ENCODE measurements at places on chromosomes 3 and 15. TPM values are rescaled to one million over a fixed set of nuclear protein-coding genes. Genes with fewer than 3 reads are reported as not detected.

DNA sequence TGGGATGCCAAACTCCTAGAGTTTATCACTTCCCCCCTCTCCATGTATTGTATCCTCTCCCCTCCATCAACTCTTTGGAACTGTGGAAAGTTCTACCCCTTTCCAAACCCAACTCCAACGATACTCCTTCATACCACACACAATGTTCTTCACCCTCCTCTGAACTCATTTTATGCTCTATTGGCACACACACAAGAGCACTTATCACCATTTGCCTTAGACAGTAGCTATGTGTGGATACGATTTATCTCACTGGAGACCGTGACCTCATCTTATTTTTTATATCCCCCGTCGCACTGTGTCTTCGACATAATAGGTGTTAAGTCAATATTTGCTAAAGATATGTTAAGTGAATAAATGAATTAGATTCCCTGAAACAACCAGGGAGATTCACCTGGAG is 316.5 kb upstream of the PROK2 start:
- DNase-seq = no peak
- peak overlapping the region; percentile 56 for H3K4me3 ChIP-seq
- H3K36me3 ChIP-seq = no peaks in the 10 kb centered on the region
- H3K27me3 ChIP-seq = no peaks in the 10 kb centered on the region

DNA sequence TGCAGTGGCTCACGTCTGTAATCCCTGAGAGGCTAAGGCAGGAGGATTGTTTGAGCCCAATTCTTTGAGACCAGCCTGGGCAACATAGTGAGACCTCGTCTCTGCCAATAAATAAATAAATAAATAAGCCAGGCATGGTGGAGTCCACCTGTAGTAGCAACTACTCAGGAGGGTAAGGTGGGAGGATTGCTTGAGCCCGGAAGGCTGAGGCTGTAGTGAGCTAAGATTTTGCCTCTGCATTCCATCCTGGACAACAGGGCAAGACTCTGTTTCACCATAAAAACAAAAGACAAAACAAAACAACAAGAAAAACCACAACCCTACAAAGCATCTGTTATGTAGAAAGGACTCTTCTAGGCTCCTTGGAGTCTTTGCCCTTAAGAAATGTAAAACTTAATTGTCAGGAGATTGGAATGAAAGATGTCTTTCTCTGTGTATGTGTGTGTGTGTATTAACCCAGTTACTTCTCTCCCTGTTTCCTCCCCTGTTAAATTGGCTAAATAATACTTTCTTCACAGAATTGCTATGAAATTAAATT is 9.5 kb downstream of the NECTIN3 start:
- no peaks in the 10 kb centered on the region for H3K27me3 ChIP-seq
- DNase-seq = no peak
- H3K4me1 ChIP-seq = no peaks in the 10 kb centered on the region
- no peaks in the 10 kb centered on the region for H3K36me3 ChIP-seq

- no peak overlapping the region for H3K27ac ChIP-seq
- H3K4me3 ChIP-seq = no peak overlapping the region
- no peaks in the 10 kb centered on the region for H3K27me3 ChIP-seq
- DNase-seq = no peak
- H3K4me1 ChIP-seq = no peaks in the 10 kb centered on the region
Observed at GRCh38 chr3:144692488-144692887, 720.9 kb downstream of the DIPK2A start.

DNA sequence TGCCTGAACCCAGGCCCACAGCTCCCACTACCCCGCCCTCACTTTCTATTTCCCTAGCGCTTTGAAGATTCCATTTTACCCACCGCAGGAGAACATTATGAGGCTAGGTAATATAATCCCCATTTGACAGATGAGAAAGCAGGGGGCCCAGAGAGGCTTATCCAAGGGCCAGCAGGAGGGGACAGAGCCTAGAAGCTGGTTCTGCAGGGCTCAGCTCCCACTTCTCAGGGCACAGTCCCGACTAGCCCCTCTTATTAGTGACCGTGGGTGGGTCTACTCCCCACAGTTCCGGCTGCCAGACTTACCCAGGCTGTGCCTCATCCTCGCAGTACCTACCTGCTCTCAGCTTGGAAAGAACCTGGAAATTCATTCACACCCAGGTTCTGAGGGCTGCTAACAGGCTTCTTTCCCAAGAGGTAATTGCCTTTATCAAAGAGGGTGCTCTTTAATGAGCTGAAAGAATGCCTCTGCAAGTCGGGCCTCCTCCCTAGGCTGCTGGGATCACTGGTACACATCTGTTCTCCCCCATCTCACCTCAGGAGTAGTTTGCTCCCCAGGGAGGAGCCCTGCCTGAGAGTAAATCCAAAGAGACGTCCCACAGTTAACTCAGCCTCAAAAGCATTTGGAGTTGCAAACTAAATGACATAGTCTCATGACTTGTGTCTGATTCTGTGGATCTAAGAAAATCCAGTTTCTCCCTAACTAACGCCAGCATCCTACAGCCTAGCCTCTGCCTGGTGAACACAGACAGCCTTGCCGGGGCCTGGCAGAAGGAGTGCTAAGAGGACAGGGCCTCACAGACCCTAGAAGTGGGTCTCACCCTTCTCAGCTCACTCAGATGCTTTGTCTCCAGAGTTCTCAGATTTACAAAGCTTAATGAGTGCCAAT is 125.0 kb downstream of the CHSY1 start:
- H3K27me3 ChIP-seq = no peaks in the 10 kb centered on the region
- H3K36me3 ChIP-seq = no peaks in the 10 kb centered on the region
- H3K4me3 ChIP-seq = peak overlapping the region; percentile 5

GRCh38 chr15:97989299-97989698 is 28.8 kb downstream of the ARRDC4 start:
- H3K36me3 ChIP-seq = no peaks in the 10 kb centered on the region
- no peak overlapping the region for H3K27ac ChIP-seq
- H3K27me3 ChIP-seq = no peaks in the 10 kb centered on the region
- DNase-seq = no peak
- H3K4me1 ChIP-seq = no peaks in the 10 kb centered on the region
- H3K4me3 ChIP-seq = no peak overlapping the region

- no peak overlapping the region for H3K4me3 ChIP-seq
- H3K27me3 ChIP-seq = no peaks in the 10 kb centered on the region
- no peak for DNase-seq
- no peaks in the 10 kb centered on the region for H3K4me1 ChIP-seq
- H3K27ac ChIP-seq = no peak overlapping the region
Observed at GRCh38 chr15:100259266-100259665, 82.5 kb downstream of the ADAMTS17 start.

GRCh38 chr3:28207000-28207733 is 34.3 kb upstream of the CMC1 start:
- H3K36me3 ChIP-seq = no peaks in the 10 kb centered on the region
- H3K27me3 ChIP-seq = no peaks in the 10 kb centered on the region
- no peak for DNase-seq
- peaks cover 23% of the 10 kb centered on the region for H3K4me1 ChIP-seq

- H3K36me3 ChIP-seq = no peaks in the 10 kb centered on the region
- H3K4me1 ChIP-seq = no peaks in the 10 kb centered on the region
- H3K27ac ChIP-seq = no peak overlapping the region
- H3K27me3 ChIP-seq = no peaks in the 10 kb centered on the region
- no peak overlapping the region for H3K4me3 ChIP-seq
Observed at GRCh38 chr15:87213626-87214025, 1042.9 kb downstream of the NTRK3 start.

DNA sequence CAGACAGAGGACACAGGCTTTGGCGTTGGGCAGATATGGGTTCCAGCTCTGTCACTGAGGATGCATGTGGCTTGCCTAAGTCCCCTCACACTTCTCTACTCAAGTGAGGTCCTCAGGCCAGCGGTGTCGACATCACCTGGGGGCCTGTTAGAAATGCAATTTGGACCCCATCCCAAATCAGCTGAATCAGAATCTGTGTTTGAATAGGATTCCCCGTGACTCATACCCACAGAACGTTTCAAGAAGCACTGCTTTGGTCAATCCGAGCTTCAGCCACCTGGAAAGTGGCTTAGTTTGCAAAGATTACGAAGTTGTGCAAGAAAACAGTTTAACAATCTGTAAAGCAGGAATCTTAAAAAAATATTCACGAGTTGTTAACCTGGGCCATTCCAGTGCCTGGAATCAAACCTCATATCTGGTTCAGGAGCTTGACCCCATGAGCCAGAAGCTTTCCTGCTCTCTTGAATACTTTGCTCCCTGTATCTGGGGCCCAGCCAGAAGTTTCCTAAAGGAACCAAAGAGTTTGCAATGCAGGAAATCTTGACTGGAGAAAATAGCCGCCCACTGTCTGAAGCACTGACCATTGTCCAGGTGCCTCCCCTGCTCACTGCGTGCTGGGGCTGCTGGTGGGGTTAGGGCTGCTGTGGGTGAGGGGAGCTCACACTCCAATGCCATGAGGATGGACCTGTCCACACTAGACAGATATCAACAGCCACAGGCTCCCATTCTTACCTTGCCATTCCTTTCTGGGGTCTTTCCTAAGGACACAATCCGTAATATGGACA is 208.5 kb upstream of the LINGO1 start:
- no peak overlapping the region for H3K4me3 ChIP-seq
- no peaks in the 10 kb centered on the region for H3K27me3 ChIP-seq
- H3K36me3 ChIP-seq = no peaks in the 10 kb centered on the region
- no peak for DNase-seq

GRCh38 chr3:108035751-108036150 is 55.1 kb downstream of the CD47 start:
- H3K4me3 ChIP-seq = no peak overlapping the region
- no peak overlapping the region for H3K27ac ChIP-seq
- no peaks in the 10 kb centered on the region for H3K4me1 ChIP-seq
- no peaks in the 10 kb centered on the region for H3K27me3 ChIP-seq

- H3K4me1 ChIP-seq = no peaks in the 10 kb centered on the region
- H3K36me3 ChIP-seq = no peaks in the 10 kb centered on the region
- no peak overlapping the region for H3K4me3 ChIP-seq
- no peak for DNase-seq
- H3K27me3 ChIP-seq = no peaks in the 10 kb centered on the region
- no peak overlapping the region for H3K27ac ChIP-seq
Observed at GRCh38 chr3:127444761-127445160, 145.8 kb downstream of the TPRA1 start.

DNA sequence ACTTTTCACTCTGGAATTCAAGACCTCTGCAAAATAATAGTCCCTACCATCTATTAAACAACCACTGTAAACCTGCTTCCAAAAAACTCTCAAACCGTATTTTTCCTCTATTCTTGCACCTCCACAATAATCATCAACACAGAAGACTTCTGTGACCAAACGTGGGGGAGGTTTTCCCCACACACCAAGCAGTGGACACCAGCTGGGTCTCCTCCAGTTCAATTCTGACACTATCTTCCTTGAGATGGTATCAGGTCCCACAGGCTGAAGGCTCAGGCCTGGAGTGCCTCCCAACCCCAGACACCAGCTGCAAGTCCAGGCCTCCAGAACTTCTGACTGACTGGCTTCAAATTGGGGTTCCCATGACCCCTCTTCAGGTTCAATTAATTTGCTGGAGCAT is 89.6 kb upstream of the RAP2B start:
- H3K36me3 ChIP-seq = no peaks in the 10 kb centered on the region
- no peaks in the 10 kb centered on the region for H3K27me3 ChIP-seq
- H3K4me1 ChIP-seq = no peaks in the 10 kb centered on the region
- no peak overlapping the region for H3K27ac ChIP-seq
- H3K4me3 ChIP-seq = no peak overlapping the region

- H3K27me3 ChIP-seq = no peaks in the 10 kb centered on the region
- no peak for DNase-seq
- no peak overlapping the region for H3K27ac ChIP-seq
- H3K4me1 ChIP-seq = peaks cover 33% of the 10 kb centered on the region
- no peak overlapping the region for H3K4me3 ChIP-seq
Observed at GRCh38 chr3:67642734-67643133, 11.7 kb downstream of the SUCLG2 start.

The BFSP2 gene
- total RNA-seq = not detected

The XCR1 gene
- total RNA-seq = 0.88 TPM

The GASK1A gene
- total RNA-seq = not detected

The ROPN1 gene
- total RNA-seq = not detected

All from naive thymus-derived CD4-positive, alpha-beta T cell (primary cell).